ENCODE measurements at places on chromosomes 6 and 20.

GRCh38 chr6:128719786-128720185 is 163.2 kb upstream of the LAMA2 start:
- no peaks in the 10 kb centered on the region for H3K36me3 ChIP-seq
- H3K4me3 ChIP-seq, result no peak overlapping the region
- H3K27ac ChIP-seq, result no peak overlapping the region
- DNase-seq, result no peak

GRCh38 chr6:20791944-20792343 is 257.7 kb downstream of the CDKAL1 start:
- no peak overlapping the region for H3K4me3 ChIP-seq
- H3K36me3 ChIP-seq, result no peaks in the 10 kb centered on the region
- no peaks in the 10 kb centered on the region for H3K4me1 ChIP-seq
- no peak overlapping the region for H3K27ac ChIP-seq

GRCh38 chr6:133245007-133245406 is 3.9 kb downstream of the EYA4 start:
- no peak overlapping the region for H3K4me3 ChIP-seq
- no peak for DNase-seq
- H3K27ac ChIP-seq, result no peak overlapping the region
- H3K36me3 ChIP-seq, result no peaks in the 10 kb centered on the region

DNA sequence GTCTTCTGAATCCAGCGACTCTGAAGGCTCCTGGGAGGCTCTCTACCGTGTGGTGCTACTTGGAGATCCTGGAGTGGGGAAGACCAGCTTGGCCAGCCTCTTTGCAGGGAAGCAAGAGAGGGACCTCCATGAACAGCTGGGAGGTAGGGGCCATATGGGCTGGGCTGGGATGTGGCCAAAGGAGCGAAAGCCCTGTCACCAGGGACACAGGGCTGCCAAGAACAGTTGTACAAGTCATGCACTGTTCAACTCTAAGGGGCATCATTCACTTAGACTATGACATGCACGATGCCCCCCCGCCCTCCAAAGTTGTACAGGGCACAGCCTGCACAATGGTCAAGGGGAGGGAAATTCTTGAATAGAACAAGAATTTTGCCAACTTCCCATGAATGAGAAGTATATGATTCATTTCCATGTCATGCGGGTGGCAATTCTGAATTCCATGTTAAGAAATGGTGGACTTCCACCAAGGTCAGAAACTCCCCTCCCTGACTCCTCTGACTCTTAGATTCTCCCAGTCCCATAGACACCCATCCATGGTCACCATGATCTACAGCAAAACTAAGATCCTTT is 1.6 kb downstream of the REM1 start:
- no peak overlapping the region for H3K4me3 ChIP-seq
- no peak overlapping the region for H3K27ac ChIP-seq

All from neuronal stem cell (in vitro differentiated cells).